ENCODE measurements at places on chromosomes 1 and 21.

DNA sequence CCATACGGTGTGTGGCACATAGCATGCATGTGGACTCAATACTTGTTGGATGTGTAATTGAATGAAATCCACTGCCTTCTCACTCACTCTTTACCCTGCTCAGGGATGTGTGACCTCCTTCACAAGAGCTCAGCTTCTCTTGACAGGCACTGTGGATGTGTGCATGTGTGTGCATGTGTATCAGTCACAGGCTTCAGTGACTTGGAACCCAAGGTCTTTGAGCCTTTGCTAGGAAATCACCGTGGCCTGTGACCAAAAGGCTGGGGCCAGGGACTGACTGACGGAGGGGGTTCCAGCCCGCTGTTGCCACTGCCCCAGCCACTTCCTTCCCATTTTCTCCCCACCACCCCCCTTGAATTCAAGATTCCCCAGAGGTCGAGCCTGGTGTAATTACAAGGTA is 144.4 kb upstream of the POU3F1 start:
- DNase-seq = no peak

DNA sequence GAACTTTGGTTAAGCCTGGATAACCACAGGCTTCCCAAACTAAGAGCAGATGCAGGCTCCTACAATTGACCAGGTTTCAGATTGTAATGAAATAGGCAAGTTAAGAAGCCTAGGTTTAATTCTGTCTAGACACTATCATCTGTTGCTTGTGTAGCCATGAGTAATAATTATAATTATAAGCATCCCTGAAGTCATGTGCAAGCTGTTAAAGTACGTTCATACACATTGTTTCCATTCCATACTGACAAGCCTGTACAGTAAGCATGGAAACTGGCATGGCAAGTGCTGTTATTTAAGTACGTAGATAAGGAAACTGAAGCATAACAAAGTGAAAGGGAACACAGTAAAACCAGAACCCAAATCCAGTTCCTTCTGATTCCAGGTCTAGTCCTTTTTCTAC is 557.2 kb upstream of the BEND5 start:
- no peak for DNase-seq

GRCh38 chr1:33060579-33061083 is 20.3 kb upstream of the AZIN2 start:
- DNase-seq = no peak

DNA sequence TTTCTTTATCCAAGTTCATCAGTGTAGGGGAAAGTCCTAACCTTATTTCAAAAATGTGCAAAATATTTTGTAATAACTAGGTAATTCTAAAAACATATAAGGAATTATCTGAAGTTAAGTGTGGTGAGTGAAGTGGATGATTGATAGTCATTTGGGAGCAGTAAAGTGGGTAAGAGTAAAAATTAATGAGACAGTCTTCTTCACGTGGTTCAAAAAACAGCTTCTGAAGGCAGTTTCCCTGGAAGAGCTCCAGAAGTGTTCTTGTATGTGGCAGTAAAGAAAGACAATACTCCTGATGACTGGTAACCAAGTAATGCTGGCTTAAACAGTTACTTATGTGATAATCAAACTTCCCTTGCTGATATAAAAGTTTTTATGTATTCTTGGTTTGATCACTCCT is 50.3 kb downstream of the LEPR start:
- DNase-seq = no peak

DNA sequence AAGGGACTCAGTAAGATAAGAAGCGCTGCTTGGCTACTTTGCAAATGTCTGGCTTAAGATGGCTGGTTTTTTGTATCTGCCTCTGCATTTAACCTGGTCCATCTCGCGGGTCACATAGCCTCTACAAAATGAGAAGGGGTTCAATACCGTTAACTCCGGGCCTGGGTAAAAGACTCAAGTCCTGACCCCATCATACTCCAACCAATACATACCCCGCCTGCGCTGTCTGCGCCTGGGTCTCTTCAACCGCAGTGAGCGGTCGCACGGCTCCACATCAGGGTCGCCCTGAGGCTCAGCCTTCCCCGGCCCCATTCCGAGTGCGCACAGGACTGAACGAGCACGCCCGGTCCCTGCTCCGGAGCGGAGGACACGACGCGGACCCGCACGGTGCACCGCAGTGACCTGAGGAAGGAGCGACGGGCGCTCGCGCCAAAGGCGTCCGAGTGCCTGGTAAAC is 558 bp upstream of the PGD start:
- DNase-seq = no peak

GRCh38 chr1:110210604-110211495 is 736 bp downstream of the KCNC4 start:
- peak; percentile 68 for DNase-seq

DNA sequence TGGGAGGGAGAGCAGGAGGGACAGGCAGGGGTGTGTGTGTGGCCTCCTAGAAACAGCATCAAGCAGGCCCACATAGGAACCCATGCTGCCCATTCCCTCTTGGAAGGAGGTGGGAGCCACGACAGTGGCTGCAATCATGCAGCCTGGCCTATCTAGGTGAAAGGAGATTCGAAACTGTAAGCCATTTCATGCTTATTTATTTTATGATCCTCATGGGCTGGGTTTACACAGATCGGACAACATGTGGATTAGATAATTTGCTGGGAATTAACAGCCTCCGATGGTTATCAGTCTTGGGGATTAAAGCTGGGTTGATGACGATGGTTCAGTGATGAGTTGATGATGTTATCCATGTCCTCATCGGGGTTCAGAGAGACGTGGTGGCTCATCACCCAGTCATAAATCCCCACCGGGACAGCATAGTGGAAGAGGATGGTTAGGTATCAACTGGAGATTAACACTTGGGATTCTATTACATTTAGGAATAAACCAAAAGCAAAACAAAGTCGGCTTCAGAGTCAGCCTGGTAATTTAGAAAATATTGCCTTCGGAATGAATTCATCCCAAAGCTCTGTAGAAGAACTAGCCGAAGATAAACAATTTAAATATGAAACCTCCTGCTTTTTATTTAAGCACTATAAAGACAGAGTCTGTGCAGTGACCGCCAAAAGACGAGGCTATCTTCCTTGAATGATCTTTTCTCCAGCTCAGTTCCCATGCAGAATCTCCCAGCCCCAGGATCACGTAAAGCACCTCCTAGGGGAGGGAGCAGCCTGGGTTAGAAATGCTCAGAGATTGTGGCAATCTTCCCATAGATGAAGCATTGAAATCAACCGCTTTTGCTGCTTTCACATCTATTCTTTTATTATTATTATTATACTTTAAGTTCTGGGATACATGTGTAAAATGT is 252.8 kb downstream of the FOXD2 start:
- no peak for DNase-seq

DNA sequence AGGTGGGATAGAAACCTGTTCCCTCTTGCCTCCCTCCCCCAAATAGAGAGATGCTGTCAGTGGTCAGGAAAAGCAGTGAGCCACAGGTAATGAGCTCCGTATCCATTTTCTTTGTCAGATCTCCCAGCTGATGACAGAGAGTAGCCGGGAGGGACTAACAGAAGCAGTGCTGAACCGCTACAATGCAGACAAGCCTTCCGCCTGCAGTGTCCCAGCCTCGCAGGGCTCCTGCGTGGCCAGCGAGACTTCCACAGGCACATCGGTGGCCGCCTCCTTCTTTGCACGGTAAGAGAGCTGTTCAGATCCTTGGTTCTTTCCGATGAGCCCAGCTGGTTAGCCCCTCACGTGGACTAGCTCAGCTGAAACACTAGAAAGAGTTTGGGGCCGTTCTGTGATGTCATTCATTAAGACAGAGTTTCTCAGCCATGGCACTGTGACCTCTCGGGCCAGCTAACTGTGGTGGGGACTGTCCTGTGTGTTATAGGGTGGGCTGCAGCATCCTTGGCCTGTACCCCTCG is 264.7 kb downstream of the KIF26B start:
- no peak for DNase-seq

- no peak for DNase-seq
Measured at GRCh38 chr1:19426294-19427086, 58.8 kb downstream of the CAPZB start.

DNA sequence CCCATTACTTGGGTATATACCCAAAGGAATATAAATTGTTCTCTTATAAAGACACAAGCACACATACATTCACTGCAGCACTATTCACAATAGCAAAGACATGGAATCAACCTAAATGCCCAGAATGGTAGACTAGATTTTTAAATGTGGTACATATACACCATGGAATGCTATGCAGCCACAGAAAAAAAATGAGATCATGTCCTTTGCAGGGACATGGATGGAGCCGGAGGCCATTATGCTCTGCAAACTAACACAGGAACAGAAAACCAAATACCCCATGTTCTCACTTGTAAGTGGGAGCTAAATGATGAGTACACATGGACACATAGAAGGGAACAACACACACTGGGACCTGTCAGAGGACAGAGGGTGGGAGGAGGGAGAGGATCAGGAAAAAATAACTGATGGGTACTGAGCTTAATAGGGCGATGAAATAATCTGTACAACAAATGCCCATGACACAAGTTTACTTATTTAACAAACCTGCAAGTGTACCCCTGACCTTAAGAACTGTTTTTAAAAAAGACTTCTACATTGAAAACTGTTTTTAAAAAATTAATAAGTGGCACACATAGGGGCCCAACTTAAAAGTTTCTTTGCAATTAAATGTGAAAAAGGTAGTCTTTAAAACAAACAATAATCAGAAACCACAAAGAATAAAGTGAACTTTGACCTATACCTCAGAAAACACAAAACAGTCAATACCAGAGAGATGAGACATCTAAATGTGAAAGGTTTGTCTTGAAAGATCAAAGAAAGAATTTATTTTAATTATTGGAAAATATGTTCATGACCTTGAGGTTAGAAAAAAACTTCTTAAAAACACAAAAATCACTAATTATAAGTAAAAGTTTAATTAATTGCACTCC is 75.2 kb downstream of the CDC42BPA start:
- DNase-seq = no peak

- DNase-seq = peak; percentile 24
Measured at GRCh38 chr21:38790059-38790458, 15.7 kb upstream of the ETS2 start.

- DNase-seq = no peak
Measured at GRCh38 chr1:74474585-74474984, 37.8 kb downstream of the LRRC53 start.

- DNase-seq = no peak
Measured at GRCh38 chr1:2789986-2790581, 11.4 kb downstream of the TTC34 start.

DNA sequence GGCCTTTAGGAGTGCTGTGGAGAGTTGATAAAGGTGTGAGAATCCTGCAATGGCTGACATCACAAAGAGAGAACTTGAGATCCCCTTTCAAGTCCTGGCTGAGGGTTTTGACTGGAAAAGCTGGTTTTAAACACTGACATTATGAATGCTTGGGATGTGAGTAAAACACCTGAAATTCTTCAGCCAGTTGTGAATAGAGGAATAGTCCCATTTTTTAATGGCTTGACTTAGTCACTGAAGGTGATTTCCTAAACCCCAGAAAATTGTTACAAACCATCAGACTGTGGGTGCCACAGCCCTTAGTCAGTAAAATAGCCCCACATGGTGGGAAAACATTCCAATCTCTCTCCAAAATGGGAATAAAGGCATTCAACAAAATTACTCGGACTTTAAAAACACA is 107.7 kb upstream of the LMO4 start:
- DNase-seq = no peak

DNA sequence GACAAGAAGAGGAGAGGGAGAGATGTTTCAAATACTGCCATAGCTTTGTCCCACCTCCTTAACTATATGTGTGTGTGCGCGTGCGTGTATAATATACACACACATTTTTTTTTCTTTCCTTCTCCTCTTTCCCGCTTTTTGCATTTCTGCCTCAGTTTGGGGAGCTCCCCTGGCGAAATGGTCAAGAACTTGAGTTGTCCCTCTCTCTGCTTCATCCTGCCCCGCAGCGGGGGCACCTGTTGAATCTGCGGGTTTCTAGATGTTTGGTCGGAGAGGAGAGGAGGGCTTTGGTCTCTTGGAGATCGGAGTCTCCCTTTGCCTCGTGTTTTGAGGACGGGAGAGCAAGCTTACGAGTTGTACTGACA is 504 bp downstream of the SCCPDH start:
- DNase-seq = no peak

DNA sequence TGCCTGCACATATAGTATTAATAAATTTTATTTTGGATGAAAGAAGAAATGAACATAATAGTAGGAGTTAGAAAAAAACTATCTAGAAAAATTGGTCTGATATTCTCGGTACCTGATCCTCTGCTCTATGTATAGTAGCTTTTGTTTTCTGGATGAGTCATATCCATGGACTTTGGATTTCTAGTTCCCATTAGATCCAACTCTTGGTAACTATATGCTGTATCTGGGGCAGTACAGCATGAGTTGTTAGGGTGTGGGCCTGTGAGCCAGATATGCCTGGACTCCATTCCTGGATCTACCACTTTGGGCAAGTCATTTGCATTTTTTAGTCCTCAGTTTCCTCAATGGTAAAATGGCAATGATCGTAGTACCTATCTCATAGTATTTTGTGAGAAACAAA is 372.2 kb upstream of the PKN2 start:
- DNase-seq = peak; percentile 19

All from transverse colon (tissue), 4 donors.